Coronary artery (tissue), 2 donors: ENCODE measurements at places on chromosomes 4 and X.

DNA sequence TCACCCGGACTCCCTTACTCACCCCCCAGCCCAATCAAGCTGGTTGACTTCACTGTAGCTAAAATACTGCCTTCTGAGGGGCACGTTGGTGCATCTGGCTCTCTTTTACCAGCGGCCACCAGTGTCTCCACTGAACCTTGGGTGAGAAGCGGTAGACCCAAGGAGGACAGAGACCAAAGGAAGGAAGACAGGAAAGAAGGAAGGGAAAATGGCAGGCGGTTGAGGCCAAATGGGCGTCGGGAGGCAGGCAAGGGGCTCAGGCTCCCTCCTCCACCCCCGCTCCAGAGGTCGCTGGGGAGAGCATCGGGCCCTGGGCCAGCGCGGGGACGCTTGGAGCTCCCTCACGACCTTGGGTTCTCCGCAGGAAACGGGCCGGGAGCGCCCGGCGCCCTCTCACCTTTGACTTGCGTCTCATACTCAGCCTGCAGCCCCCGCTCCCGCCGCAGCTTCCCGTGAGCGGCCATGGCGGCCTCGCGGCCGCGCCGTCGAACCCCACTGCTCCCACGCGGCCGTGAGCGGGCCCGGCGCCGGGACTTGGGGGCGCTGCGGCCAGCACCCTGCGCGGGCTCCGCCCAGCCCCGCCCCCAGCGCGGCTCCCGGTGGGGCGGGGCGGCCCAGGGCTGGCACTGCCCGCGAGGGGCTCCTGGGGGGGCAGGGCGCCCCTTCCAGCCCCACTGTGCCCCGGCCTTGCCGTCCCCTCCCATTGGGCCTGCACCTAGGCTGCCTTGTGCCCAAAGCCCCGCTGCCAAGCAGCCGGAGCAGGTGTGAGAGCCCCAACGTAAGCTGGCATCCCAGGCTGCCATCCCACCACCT is at the start of gene ARHGAP4:
TSS of gene ARHGAP4 (minus strand) at position 526 of the 813 bp plus-strand sequence. CDS start at position 464, 62 bp downstream.
- no peak for DNase-seq

- no peak for DNase-seq
These were observed 12.7 kb downstream of the PTPN13 start for GRCh38 chr4:86606809-86607208.

DNA sequence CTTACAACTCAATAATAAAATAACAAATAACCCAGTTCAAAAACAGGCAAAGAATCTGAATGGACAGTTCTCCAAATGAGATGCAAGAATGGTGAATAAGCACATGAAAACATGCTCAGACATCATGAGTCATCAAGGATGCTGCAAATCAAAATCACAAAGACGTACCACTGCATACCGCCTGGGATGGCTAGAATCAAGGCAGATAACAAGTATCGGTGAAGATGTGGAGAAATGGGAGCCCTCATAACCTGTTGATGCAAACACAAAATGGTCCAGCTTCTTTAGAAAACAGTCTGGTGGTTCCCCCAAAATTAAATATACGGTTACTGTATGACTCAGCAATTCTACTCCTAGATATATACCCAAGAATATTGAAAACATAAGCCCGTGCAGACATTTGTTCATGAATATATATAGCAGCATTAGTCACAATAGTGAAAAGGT is 32.5 kb downstream of the AKAP4 start:
- no peak for DNase-seq

- DNase-seq: no peak
These were observed 100.8 kb downstream of the SHISA3 start for GRCh38 chr4:42498040-42498439.

DNA sequence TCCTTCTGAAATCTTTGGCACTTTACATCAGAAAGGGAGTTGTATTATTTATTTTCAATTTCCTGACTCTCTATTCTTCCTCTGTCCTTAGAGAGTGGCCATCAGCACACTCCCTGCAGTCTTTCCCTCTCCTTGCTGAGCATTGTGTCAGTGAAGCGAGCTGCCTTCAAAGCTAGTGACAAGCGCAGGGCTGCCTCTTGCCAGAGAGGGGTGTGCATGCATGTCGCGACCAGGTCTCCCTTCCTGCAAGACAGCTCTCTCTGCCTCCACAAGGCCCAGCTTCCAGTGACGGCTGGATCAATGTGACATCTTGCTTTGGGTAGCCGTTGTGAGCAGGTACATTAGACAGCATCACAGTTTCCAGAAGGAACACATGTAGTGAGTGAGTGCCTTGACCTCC is 810.9 kb upstream of the TENM3 start:
- DNase-seq: no peak

- no peak for DNase-seq
These were observed 52.4 kb downstream of the HPGDS start for GRCh38 chr4:94290245-94290644.

DNA sequence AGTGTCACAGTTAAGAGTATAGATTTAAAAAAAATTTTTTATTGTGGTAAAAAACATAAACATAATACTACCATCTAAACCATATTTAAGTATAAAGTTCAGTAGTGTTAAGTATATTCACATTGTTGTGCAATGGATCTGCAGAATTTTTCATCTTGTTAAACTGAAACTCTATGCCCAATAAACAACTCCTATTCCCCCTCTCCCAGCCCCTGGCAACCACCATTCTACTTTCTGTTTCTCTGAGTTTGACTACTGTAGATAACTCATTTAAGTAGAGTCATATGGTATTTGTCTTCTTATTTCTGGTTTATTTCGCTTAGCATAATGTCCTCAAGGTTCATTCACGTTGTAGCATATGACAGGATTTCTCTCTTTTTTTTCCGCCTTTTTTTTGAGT is 112.4 kb downstream of the PTTG2 start:
- DNase-seq: no peak

GRCh38 chr4:93467484-93468155 is 360.9 kb upstream of the ATOH1 start:
- DNase-seq: no peak

DNA sequence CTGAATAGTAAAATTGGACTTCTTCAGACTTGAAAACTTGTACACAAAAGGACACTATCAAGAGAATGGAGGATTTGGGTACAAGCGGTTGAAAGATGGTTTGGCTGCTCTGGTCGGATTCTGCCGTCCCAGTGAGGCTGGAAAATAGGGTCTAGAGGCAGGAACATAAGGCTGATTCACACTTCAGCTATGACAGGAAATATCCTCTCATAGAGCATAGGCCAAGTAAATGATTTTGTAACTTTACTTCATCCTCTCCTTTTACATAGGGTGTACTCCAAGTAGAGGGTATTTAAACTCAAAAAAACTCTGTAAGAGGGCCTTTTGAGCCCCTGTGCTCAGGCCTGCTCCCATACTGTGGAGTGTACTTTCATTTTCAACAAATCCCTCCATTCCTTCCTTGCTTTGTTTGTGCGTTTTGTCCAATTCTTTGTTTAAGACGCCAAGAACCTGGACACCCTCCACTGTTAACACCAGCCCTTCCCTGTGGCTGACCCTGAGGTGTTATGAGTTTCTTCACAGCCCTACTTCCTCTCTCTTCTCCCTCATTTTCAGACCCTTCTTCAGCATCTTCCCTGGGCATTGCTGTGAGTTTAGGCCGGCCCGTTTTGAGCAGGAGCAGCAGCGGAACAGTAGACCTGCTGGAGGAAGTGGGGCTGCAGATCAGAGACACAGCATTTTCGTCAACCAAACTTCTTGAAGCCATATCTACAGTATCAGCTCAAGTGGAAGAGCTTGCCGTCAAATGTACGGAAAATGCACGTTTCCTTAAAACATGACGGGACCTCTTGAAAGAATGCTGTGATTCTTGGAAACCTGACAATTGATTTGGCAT is 7.2 kb downstream of the PGAM4 start:
- DNase-seq: no peak

DNA sequence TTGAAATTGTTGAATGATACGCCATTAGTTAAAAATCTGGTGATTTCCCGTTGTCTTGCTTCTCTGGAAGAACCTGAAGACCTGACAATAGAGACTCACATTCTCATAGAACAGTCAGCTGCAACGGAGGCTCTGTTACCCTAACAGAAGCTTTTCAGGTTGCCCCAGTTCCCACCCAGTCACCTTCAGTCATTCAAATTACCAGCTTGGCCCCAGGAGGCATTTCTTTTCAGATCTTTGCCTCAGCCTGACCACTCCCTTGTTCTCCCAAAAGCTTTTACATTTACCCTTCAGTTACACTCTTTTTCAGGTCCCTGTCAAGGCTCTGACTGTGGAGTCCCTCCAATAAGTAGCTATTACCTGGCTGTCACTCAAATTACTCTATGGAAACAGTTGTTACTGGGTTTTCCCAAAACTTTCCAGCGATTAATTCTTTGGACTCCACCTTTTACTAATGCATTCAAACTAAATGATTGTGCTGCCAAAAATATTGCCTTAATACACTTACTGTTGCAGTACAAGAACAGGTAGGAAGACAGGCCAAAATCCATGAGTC is 162.2 kb upstream of the FTHL17 start:
- no peak for DNase-seq

- no peak for DNase-seq
These were observed 74.4 kb downstream of the TMA16 start for GRCh38 chr4:163568843-163569242.

- no peak for DNase-seq
These were observed 9.5 kb upstream of the CASK start for GRCh38 chrX:41932885-41933284.

GRCh38 chrX:41526271-41526670 is 79.1 kb downstream of the NYX start:
- DNase-seq: no peak

GRCh38 chr4:108417923-108418322 is 202.5 kb upstream of the RPL34 start:
- no peak for DNase-seq

DNA sequence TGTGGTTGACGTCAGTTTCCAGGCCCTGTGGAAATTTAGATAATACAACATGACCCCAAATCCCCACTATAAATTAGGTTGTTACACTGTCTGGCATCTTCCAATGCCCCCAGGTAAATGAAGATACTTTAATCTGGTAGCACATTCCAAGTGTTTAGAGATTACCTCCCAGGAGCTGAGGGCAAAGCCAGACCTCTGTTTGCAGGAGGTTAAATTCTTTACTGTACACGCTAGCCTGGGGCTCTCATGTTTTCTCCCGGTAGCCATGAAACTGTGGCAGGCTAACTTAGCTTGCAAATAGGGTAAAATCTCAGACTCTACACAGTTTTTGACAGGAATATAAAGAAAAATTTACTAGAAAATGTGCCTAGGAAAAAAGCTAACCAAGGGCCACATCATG is 450.0 kb downstream of the PDGFC start:
- no peak for DNase-seq

DNA sequence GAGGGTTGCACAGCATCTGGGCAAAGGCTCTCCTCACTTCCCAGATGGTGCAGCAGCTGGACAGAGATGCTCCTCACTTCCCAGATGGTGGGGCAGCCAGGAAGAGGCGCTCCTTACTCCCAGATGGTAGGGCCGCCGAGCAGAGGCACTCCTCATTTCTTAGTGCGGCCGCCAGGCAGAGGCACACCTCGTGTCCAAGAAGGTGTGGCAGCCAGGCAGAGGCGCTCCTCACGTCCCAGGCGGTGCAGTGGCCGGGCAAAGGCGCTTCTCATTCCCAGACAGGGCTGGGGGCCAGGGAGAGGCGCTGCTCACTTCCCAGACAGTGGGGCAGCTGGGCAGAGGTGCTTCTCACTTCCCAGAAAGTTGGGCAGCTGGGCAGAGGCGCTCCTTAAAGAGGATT is 48.8 kb downstream of the ZNF732 start:
- DNase-seq: no peak

DNA sequence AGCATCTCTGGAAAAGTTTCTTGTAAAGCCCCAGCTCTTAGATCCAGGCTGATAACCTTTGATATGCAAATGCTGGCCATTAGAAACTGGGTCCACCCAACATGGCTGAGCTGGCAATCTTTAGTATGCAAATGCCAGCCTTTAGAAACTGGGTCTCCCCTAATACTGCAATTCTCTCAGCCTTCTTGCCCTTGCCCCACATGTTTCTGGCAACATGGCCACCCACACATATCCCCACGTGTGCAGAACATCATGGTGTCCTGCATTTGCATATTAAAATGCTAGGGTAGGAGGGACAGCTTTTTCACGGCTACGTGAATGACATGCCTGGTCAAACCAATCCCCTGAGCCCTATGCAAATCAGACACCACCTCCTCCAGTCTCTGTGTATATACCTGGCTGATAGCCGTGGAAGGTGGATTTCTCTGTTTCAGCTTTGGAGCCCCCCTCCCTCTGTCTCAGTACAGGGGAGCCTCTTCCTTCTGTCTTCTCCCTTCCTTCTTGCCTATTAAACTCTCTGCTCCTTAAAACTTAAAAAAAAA is 344.0 kb upstream of the NWD2 start:
- no peak for DNase-seq

DNA sequence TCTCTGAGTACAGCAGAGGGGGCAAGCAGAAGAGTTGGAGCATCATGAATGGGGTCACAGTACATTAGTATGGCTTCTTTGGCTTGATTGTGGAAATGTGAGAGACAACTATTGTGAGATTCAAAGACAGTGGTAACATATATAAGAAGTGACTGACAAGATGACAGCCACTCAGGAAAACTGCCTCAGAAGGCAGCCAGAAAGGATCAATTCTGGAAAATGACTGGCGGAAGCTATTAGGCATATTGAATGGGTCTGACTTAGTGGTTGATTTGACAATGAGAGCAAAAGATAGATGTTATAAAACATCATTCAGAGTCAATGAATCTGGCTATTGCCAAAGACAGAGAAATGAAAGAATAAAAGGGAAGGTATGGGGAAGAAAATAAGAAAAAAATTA is 345.5 kb upstream of the MAGEB2 start:
- no peak for DNase-seq

DNA sequence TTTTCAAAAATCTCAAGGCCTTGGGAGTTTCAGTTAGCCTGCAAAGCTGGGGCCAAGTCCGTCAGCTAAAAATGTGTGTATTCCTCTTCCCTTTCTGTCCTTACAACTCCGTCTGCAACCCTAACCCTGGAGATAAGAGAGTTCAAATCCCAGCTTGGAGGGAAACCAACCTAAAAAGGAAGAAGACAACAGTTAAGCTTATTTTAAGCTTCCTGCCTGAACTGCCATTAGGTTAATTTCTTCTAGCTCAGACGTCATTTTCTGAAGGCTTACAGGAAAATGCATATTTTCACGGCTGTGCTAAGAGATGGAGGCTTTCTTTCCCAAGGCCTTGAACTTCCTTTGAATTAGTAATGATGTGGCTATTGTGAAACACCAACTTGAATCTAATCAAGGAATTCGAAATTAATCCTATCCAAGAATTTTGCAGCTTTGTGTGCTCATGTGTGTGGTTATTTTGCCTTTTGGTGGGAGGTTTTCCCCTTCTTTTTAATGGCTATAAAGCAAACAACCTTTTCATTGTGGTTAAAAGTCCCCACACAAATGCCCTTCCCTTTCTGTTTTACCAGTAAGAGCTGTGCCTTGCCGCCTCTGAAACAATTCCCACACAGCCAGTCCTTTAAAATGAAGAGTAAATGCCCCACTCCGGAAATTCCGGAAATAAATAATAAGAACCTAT is 103.5 kb downstream of the IRF2 start:
- no peak for DNase-seq

GRCh38 chr4:71980976-71981375 is 50.8 kb upstream of the NPFFR2 start:
- no peak for DNase-seq

- DNase-seq: no peak
These were observed 118.5 kb downstream of the CFAP299 start for GRCh38 chr4:80454040-80454439.

GRCh38 chr4:179125870-179126269 is 1683.6 kb upstream of the AGA start:
- DNase-seq: no peak

- DNase-seq: no peak
These were observed 3.2 kb downstream of the SCARB2 start for GRCh38 chr4:76210452-76210851.
